ENCODE measurements at places on chromosomes 2 and 18.

GRCh38 chr18:3447068-3447894 is 2.7 kb upstream of the TGIF1 start:
- no peak for DNase-seq

- no peak for DNase-seq
Observed at GRCh38 chr2:27038012-27038411, 5.2 kb downstream of the TMEM214 start.

- DNase-seq = no peak
Observed at GRCh38 chr2:138269765-138270164, 231.8 kb upstream of the SPOPL start.

DNA sequence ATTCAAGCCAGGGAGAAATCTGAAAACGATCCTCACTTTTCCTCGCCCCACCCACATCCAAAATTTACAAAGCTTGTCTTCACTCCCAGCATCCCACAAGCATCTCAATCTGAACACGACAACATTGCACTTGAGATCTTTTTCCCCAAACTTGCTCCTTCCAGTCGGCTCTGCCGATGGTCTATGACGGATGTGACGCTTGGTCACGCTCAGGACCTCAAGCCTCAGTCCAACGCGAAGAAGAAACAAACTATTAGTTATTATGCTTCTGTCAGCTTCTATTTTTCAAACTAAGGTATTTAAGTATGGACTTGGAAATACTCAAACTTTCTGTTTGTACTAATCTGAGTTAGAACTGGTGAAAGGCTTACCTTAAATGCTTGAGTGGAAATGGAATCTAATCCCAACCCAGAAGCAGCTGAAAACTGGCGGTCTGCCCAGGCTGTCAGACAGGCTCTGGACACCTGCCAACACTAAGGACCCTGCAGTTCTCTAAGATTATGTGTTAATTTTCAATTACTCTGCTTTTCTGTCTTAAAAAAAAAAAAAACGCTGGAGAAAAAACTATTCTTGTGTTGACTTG is 132.1 kb upstream of the DNMT3A start:
- DNase-seq = no peak

GRCh38 chr2:33090553-33091134 is 143.9 kb downstream of the LTBP1 start:
- DNase-seq = no peak

- no peak for DNase-seq
Observed at GRCh38 chr2:127220102-127220767, at the start of gene CYP27C1. Gene CYP27C1 (minus strand): TSS chr2:127220299. CDS start chr2:127220270, 29 bp downstream.

- DNase-seq = no peak
Observed at GRCh38 chr2:65660340-65660739, 227.9 kb upstream of the SPRED2 start.

GRCh38 chr18:2976218-2977132 is 36.5 kb downstream of the LPIN2 start:
- no peak for DNase-seq

DNA sequence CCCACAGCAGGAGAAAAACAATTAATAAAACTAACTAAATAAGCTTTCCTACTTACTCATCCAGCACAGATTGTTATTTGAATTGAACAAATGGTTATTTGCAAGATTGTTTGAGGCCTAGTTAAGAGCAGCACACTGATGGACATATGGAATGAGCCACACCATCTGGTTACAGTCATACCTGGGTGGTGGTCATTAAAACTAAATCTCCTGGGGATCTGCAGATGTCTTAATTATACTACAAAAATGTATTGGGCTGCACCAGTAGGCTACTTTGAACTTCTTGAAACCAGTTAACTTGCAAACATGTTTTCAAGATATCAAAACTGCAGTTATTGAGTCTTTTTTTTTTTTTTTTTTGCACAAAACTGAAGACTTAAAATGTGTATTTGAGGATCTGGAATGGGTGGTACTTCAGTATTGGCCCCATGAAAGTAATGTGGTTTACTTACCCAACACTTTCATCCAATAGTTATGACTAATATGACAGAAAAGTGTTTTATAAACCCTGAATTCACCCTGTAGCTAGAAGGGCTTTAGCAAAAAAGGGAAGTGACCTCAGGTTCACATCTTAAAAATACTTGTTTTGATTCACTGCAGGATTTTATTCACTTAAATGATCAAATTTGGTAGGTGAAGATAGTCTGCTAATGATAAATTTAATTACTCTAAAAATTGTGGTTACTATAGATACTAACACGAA is 10.8 kb downstream of the AGFG1 start:
- no peak for DNase-seq

DNA sequence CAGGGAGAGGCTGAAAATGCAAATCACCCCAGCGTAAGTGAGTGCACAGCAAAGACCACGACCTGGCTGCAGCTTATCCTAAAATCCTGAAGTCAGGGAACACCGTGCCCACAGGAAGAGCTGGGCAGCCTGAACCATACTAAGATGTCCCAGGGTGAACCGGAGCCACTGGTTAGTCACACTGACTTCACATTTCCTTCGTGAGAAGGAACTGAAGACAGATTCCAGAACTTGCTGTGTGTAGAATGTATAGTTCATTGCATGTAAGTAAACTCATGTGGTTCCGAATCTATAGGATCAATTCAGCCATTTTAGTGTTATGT is 84.6 kb upstream of the NDUFV2 start:
- no peak for DNase-seq

DNA sequence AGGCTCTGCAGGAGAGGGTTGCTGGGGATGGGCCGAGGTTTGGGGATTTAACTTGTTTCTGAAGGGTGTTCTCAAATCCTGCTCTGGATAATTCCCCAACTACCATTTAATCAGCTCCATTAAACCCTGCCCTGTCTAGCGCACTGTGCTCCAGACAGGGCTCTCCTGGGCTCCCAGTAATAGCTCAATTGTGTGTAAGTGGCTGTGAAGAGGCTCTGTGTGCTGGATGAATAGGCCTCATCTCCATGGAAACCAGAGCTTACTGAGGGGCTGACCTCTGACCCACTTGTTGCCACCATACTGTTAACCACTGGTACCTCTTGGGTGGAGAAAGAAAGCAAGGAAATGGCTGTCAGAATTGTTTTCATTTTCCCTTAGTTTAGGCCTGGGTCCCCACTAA is 92.9 kb downstream of the TGOLN2 start:
- DNase-seq = no peak

DNA sequence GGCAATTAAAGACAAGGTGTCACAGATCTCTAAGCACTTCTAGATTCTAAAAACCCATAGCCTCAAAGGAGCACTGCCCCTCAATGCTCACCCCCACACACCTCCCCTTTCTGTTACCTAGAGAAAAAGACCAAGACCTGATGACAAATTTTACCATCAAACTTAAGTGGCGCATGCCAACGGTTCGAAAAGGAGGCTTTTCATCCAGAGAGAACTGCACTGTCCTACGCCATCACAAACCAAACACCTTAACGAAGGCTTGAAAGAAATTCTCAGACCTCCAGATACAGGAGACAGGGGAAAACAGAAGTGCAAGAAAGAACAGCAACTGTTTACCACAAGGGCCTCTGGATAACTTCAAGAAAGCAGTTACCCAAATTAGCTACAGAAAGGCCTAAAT is 2.0 kb upstream of the ZC3H6 start:
- no peak for DNase-seq

GRCh38 chr2:237327175-237327950 is 86.6 kb downstream of the COL6A3 start:
- no peak for DNase-seq

GRCh38 chr18:31104444-31104843 is 2.2 kb upstream of the DSC2 start:
- no peak for DNase-seq

DNA sequence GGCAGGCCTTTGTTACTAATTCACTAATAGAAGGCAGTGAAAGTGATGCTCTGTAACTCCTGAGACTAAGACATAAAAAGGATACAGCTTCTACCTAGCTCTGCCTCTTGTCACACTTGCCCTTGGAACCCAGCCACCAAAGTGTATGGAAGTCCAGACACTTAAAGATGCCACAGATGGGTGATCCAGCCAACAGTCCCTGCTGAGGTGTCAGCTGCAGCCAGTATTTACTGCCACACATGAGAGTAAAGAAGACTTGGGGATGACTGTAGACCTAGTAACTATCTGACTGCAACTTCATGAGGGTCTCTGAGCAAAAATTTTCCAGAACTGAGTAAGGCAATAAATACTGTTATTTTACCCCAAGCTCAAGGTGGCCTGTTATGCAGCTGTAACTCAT is 8.8 kb downstream of the IMMT start:
- no peak for DNase-seq

GRCh38 chr2:9212010-9212635 is 5.5 kb downstream of the ASAP2 start:
- no peak for DNase-seq

DNA sequence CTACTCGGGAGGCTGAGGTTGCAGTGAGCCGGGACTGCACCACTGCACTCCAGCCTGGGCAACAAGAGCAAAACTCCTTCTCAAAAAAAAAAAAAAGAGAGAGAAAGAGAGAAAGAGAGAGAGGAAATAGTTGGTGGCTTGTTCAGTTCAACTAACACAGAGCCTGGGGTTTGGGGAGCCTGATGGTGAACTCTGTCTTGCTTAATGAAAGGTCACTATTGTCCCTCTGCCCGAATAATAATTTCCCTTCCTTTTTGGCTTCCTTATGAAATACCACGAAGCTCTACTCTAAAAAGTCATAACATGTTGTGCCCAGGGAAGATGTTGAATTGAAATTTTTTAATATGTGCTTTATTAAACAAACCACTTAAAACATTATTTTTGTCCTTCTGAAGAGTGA is 17.3 kb downstream of the BCL2 start:
- DNase-seq = no peak

DNA sequence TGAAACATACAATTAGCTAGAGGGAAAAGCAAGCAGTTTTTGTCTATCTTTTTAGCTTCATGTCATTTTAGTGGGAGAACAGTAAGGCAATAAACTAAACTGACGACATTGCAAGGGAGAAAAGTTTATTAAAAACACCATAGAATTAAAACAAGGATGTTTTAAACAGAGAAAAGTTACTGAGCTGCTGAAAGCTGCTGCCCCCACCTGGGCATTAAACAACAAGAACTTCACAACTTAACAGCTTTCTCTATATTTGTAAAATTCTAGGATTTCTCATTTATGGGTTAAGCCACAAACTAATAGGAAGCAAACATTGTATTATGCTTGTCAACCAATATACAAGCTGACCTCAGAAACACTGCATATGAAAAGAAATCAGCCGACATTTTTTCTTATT is 289.2 kb downstream of the ERBB4 start:
- DNase-seq = no peak

DNA sequence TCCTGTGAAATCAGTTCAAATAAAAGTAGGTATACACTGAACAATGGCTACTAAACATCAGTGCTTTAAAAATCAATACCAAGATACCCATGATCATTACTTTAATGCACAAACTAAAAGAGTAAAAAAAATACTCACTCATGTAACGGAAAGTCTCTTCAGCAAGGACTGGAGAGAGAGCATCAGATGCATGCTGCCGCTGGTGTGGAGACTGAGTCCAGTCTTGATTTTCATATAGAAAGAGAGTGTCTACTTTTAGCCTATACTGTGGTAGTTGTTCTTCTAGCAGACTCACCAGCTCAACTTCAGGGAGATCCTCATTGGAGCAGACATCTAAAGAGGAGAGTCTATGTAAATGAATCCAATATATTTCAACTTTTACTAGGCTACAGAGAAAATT is 44.0 kb downstream of the TRAK2 start:
- DNase-seq = no peak

DNA sequence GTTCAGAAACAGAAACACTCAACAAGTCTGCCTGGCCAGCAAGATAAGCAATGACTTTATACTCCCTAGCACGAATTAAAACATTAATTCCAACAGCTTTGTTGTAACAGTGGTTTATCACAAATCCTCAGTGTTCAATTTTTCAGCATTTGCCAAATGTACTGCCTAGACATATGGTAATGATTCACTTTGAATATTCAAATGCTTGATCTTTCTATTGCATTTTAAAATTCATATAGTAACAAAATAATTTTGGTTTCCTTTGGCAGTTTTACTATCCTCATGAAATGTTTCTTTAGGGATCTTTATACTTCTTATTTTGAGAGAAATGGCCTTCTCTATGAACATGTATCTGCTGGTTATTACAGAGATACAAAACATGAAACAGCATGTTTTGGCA is 851.8 kb upstream of the NXPH2 start:
- DNase-seq = no peak

- DNase-seq = no peak
Observed at GRCh38 chr2:97907369-97908100, 88.2 kb downstream of the TMEM131 start.

DNA sequence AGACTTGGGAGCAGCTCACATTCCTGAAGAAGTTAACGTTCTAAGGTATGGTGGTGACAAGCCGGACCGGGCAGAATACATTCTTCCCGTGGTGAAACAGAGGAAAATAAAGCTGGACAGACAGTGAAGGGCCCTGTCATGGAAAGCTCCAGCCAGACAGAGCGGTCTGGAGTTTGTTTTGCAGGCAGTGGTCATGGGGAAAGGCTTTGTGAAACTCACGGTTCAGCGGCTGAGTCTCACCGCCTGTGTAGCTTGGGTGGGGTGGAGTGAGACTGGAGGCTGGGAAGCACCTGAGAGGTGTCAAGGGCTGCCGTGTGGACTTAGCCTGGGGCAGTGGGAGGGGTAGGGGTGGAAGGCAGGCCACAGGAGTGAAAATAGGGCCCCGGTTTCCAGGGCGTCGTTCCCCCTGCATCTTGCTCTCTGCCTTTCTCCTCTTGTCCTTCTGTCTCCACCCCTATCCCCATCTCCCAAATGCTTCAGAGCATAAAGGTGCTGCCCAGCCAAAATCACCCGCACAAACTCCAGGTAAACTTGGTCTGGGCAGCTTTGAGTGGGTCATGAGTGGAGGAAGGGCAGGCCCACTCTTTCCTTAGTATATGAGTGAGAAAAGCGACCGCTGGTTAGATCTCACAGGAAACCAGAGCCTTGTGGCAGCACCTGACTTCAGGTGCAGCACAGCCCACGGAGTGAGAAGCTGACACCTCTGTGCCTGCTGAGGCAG is 11.4 kb upstream of the SLC20A1 start:
- DNase-seq = no peak

DNA sequence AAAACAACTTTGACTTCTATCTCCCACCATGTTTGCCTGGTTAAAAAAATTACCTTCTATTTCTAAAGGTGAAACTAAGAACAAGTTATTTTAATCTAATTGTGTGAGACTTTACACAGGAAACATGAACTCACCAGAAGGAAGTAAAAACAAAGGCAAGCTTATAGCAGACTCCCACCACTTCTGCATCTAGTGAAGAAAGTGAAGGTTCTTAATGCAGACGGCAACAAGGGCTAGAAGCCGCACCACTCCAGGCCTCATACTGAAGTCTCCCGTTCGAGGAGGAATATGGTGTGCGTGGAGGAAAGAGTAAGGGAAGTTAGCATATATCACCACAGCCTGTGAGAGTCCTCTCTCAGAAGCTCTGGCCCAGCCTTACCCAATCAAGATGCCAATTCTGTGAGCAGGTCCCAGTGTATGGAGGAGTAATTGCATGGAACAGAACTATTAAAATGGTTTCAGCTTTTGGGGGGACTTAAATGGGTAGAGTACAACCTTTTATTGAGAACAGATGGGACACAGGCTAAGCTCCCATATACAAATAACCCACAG is 958.7 kb downstream of the BCL11A start:
- DNase-seq = no peak

- no peak for DNase-seq
Observed at GRCh38 chr2:140808820-140809219, 1322.0 kb downstream of the LRP1B start.

Data from stimulated activated CD8-positive, alpha-beta memory T cell treated with anti-CD3 and anti-CD28 coated beads, Interleukin-7, amount 100 ng/mL, for 1 hour (primary cell).